ENCODE measurements at places on chromosomes 16 and 17.
A peak's percentile ranks its signal among the peaks of the same experiment; 100 is the strongest.

GRCh38 chr16:25198021-25198420, 18.7 kb upstream of the AQP8 start:
- no peak for DNase-seq

DNA sequence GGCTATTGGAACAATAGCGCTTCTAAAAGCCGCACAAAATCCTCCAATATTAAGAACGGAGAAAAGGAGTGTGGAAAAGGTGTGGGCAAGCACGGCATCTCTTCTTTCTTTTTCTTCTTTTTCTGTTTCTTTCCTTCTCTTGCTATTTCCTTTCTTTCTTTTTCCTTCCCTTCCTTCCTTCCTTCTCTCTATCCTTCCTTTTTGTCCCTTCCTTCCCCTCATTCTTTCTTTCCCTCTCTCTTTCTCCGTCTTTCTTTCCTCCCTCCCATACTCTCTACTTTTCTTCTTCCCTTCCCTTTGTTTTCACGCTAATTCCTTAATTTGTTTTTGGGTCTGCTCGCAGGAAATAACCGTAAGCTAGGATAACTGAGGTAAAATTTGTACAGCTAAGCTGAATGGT, 478.2 kb downstream of the MAF start:
- no peak for DNase-seq

DNA sequence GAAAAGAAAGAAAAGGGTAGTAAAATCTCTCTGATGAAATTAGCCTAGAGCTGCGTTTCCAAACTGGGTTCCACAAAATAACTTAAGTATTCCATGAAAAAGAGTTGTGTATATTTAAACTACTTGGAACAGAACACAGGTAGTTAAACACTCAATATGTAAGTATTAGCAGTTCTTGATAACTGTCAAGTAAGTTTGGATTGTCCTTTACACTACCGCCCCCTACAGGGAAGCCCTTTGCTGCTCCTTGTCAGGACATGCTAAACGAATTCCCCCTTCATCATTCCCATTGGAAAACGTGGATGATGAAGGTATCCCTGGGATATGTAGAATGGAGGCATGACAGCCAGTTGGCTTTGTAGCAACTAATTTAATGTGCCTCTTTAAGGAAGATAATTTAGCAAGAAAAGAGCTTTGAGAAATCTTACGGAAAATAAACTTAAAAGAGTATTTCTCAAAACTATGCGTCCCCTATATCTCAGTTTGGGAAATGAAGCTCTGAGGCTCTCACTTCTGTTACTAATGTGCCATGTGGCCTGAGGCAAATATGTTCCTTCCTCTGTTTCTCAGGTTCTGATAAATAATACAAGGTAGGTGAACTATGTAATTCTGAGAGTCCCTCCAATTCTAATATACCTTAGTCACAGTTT, 18.8 kb downstream of the NCBP3 start:
- DNase-seq = peak; percentile 36

DNA sequence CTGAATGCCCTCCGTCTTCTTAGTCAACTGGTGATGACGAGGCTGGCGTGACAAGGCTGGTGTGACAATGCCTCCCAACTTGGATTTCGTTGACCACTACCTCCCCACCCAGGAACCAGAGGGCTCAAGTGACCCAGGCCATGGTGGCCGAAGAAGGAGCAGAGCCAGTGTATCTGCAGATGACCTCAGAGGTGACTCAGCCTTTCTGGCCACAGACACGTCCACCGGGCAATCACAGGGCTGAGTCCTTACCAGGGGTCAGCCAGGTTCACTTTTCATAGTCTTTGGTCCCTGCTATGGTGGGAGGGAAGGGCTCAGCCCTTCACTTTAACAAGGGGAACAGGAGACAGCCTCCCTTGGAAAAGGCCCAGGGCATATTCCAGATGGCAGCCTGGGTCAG, 116.3 kb downstream of the MAF start:
- no peak for DNase-seq

- no peak for DNase-seq
These were observed 29.0 kb downstream of the WSB1 start for GRCh38 chr17:27322690-27323508.

- DNase-seq = no peak
These were observed 28.5 kb downstream of the ARHGAP17 start for GRCh38 chr16:24986512-24987303.

- DNase-seq = no peak
These were observed 221.5 kb downstream of the IRF8 start for GRCh38 chr16:86120201-86121192.

- no peak for DNase-seq
These were observed 101.9 kb upstream of the HSBP1 start for GRCh38 chr16:83705856-83706255.

DNA sequence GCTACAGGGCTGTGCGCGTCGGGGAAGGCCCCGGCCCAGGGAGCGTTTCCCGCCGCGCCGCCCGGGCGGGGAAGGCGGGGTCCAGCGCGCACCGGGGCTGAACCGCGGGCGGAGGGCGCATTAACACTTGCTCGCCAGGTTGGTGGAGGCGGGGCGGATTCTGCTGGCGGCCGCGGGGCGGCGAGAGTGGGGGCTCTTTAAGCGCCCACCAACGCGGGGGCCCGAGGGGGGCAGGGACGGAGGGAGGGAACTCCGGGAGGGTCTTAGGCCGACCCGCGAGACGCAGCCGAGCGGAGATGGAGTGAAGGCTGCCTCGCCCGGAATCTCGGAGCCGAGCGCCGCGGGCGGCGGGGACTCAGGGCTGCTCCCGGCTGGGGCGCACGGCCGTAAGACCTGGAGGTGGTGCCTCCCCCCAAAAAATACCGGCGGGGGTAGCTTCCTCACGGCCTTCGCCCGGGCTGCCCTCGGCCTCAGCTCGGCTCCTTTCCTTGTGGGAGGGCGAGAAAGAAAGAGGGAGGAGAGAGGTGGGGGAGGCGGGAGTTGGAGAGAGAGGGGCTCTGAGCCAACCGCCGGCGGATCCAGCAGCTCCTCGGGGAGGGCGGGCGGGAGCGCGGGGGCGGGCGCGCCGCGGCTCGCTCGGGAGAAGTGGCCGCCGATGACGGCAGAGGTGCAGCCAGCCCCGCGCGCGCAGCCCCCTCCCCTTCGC, 415 bp upstream of the FOXF1 start:
- DNase-seq = no peak

DNA sequence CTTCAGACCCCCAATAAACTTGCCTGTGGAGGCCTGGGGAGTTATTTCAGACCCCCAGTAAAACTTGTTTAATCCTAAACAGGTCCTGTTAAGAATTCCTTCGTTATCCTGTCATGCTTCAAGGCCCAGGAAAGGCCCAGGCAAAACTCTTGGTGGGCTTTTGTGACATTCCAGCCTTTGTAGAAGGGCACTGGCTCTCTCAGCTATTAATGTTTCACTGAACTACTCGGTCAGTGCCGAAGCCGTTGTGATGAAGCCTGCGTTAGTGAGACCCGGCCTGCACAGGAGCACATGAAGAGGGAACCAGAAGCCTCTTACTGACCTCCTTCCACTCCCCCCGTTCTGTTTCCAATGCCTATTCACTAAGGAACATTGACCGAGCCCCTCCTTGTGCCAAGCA, 47.4 kb upstream of the PLCG2 start:
- no peak for DNase-seq

DNA sequence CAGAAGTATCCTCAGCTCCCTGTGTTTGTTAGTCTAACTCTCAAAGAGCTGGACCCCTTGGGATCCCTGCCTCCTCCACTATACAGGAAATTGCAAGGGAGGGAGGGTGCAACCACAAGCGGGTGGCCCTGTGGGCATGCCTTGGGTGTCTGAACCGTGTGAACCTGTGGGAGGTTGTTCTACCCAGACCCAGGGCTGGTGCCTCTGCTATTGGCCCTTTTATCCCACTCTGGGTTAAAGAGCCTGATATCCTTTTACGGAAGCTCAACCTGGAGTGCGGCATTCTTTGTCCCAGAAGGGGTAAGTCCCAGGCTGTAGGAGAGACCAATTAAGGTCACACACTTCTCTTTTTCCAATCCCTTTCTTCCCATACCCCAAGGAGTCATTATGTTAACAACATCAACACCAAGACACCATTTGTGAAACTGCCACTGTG, 53.4 kb downstream of the ARSG start:
- peak; percentile 15 for DNase-seq

DNA sequence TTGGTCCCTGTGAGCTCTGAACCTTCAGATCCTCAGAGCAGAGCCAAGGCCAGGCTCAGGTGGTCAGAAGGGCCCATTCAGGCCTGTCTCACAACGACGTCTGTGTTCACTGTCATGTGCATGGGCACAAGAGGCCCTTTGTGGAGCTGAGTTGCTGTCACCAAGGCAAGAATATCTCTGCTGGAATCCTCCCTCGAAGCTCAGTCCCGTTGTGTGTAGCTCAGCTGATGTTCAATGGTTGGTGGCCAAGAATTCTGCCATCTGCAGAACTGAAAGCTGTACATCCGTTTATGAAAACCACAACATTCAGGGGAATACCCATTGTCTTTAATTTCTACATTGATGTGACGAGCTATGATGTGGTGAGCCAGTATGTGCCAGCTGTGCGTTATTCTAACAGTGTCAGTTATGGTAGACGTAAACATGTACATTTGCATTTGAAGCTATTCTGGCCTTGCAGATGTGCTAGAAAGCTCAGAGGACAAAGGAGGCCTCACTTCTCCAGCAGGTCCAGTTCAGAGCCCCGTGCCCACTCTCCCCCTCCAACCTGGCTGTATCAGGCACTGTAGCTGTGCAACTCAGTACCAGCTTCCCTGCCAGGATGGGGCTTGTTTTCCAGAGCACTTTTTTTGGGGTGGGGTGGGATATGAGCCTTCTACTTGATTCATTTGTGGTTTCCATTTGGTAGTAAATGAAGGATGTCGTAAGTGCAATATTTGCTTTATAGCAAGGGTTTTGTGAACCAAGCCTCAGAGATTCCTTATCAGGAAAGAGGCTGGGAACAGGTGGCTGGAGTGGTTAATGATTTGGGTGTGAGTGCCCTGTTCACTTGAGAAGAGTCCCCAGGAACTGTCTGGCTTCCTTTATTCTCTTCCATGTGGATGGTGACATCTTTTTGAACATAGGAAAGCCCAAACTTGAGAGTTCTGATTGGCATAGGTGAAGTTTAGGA, 56.1 kb downstream of the B9D1 start:
- peak; percentile 11 for DNase-seq

- no peak for DNase-seq
These were observed 28.5 kb downstream of the CYTH1 start for GRCh38 chr17:78753316-78754250.

GRCh38 chr17:15999141-15999973, at the start of the genes TTC19 and ZSWIM7:
Gene TTC19, plus strand, starts transcription at chr17:15999824. Its CDS starts 25 bp downstream, at chr17:15999849.
Gene ZSWIM7, minus strand, starts transcription at chr17:15999704. Its CDS starts 110 bp downstream, at chr17:15999594.
- peak; percentile 82 for DNase-seq
